ENCODE measurements at places on chromosomes 11 and 22.

GRCh38 chr11:60563553-60564235 lies 48.5 kb downstream of the MS4A13 start:
- DNase-seq, result no peak

DNA sequence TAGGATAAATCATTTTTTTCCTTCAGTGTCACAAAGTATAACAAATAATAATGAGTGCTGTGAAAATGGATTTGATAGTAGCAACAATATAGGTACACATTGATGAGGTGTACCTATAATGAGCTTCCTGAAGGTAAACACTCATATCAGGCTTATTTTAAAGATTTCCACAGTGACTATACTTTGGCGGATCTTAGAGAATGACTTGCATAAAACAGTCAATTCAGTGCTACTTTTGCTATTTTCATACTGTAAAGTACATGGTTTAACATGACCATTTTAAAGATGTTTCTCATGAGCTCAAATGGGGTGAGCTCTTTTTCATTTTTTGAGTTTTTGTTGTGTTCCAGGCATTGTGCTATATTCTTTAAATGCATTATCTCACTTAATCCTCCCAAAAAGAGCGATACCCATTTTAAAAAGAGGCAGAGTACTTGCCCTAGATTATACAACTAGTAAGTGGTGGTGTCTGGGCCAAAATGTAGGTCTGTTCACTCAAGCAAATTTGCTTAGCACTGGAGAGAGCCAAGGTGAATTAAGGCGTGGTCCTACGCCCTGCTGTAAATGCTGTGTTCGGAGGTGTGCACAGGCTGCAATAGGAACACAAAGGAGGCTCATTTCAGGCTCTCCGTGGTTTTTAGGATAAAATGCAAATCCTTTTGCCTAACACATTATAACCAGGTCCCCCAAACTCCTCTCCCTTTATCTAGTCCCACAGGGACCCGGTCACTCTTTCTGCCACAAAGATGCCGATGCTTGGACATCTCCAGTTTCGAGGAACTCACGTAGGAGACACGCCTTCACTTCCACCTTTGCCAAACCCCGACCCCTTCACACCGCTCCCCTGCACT lies 617 bp upstream of the ALKBH3 start:
- no peak for DNase-seq

GRCh38 chr11:112555491-112556364 lies 295.1 kb upstream of the PLET1 start:
- peak; percentile 8 for DNase-seq

DNA sequence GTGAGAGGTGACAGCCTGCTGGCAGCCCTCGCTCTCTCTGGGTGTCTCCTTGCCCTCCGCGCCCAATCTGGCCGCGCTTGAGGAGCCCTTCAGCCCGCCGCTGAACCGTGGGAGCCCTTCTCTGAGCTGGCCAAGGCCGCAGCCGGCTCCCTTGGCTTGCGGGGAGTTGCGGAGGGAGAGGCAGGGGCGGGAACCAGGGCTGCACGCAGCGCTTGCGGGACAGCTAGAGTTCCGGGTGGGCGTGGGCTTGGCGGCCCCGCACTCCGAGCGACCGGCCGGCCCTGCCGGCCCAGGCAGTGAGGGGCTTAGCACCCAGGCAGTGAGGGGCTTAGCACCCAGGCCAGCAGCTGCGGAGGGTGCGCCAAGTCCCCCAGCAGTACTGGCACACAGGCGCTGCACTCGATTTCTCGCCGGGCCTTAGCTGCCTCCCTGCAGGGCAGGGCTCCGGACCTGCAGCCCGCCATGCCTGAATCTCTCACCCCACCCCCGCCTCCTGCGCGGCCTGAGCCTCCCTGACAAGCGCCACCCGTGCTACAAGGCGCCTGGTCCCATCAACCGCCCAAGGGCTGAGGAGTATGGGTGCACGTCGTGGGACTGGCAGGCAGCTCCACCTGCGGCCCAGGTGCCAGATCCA lies 1526.1 kb downstream of the FAM181B start:
- no peak for DNase-seq

DNA sequence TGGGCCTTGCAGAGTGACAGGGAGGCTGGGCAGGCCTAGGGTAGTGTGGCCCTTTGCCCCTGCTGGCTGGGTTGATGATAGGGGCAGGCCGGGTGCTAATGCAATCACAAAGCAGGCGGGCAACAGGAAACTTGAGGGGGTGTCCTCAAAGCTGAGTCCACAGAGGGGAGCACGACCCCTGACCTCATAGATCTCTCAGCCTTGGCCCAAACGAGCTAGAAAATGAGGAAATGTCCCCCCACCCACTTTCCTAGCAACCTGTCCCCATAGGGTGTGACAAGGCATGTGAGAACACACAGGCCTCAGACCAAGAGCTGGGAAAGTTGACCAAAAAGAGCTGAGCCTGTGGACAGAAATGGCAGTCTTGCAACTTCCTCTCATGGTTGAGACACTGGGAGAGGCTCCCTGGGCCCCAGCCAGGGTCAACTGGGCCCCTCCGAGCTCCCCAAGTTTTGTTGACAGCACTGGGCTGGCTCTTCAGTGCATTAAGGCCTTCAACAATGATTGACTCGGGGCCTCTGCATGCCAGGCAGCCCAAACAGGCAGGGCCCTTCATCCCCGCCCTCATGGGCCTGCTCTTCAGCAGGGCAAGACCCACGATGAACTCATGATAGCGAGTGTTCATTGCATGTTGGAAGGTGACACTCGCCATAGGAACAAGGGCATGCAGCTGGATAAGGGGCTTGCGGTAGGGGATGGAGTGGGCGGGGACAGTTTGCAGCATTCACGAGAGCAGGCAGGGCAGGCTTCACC lies 9.8 kb upstream of the SPI1 start:
- no peak for DNase-seq

- DNase-seq, result peak; percentile 7
These were observed 7.6 kb upstream of the EXPH5 start for GRCh38 chr11:108601150-108601549.

GRCh38 chr11:120529911-120530310 lies 18.4 kb downstream of the GRIK4 start:
- DNase-seq, result no peak

DNA sequence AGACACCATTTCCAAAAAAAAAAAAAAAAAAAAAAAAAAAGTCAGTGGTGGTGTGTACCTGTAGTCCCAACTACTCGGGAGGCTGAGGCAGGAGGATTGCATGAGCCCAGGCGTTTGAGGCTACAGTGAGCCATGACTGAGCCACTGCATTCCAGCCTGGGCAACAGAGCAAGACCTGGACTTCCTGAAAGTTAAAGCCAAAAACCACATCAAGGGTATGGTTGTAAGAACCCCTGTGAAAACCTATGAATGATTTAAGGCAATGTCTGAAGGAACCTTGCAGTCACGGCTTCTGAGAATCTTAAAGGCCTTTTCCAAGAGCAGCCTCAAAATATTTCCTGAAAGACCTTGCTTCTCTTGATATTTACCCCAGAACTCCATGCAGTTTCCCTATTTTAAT lies 30.5 kb upstream of the MSANTD2 start:
- no peak for DNase-seq

DNA sequence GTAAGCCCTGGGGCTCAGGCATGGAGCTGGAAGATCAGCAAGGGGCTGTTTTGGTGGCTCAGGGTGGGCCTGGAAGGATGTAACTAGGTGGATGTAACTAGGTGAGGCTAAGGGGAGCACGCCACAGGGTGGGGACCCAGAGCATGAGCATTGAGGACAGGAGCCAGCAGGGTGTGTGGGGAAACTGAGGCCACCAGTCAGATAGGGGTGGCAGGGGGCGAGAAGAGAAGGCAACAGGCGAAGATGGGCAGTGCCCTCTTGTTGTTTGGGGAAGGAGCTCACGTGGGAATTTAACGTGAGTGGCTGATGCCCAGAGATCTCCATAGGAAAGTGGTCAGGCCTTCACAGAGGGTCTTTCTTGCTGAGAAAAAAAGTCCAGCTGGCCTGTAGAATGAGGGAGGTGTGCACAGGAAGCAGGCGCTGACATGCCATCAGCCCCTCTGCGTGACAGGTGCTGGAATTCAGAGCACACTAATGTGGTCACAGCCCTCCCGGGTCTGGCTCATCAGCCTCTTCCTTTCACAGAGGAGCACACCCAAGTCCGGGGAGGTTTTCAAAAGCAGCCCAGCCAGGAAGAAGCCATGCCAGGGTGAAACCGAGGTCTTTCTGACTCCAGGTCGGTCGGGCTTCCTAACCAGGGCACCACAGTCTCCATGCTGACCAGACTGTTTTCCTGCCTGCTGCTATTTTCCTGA lies 54.6 kb upstream of the PAX6 start:
- no peak for DNase-seq
